ENCODE measurements at places on chromosomes 4 and X.

GRCh38 chr4:910366-911091 is 21.6 kb downstream of the GAK start:
- DNase-seq: no peak

- no peak for DNase-seq
Observed at GRCh38 chrX:119775517-119776238, 15.8 kb downstream of the RPL39 start.

DNA sequence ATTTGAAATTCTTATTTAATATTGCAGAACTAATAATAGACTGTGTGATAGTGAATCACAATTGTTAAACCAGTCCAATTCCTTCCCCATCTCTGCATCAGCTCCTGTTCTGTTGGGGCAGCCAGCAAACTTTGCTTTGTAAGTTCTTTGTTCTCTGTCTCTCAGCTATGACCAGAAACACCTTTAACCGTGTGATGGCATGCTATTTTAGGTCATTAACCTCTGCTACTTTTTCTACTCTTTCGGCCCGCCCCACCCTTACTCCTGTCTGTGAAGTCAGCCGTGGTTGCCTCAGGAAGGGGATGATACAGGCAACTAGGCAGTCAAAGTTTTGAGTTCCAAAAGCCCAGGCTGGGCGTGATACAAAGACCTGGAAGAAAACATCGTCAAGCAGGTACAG is 51.3 kb upstream of the EGFL6 start:
- DNase-seq: no peak

- no peak for DNase-seq
Observed at GRCh38 chr4:168999809-169000208, 10.2 kb downstream of the CBR4 start.

DNA sequence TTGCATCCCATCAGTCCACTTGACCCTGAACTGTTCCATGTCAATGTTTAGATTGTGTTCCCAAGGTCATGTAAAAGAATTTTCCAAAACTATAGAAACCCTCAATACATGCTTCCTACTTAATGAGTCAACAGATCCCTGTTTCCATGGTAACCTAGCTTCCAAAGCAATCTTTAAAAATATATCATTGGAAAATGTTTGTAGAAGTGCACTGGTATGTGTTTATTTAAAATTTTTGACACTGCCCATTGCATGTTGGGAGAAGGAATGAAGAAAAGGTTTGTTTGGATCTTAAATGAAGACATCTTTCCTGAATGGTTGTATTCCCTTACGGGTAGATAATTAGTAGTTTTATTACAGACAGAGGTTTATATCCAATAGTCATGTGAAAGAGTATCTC is 345.3 kb downstream of the GABRG1 start:
- no peak for DNase-seq

- DNase-seq: no peak
Observed at GRCh38 chrX:37757082-37757481, 22.8 kb upstream of the CYBB start.

GRCh38 chr4:76354517-76355473 is 48.3 kb downstream of the STBD1 start:
- no peak for DNase-seq

DNA sequence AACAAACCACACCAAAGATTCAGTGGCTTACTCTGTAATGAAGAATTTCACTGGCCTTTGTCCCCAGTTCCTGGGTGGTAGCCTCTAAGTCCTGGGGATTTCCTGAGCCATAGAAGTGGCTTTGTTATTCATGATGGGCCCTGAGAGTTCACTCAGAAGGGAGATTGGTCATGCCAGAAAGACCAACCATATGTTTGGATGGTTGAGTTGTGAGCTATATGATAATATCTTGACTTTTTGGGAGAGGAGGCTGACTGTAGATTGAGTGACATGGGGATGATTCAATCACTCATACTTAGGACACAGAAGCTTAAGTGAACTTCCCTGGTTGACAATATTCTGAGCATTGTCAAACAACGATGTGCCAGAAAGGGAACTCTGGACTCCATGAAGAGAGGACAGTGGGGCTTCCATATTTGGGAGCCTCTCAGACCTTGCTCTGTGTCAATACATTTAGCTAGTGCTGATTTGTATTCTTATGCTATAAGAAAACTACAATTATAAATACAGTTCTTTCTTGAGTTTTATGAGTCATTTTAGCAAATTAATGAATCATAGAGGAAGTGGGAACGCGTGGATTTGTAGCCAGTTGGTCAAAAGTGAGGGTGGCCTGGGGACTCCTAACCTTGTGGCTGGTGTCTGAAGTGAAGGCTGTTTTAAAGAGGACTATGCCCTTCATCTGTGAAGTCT is 392.0 kb downstream of the GBA3 start:
- DNase-seq: no peak

GRCh38 chr4:44675366-44675765 is 2.9 kb upstream of the GUF1 start:
- DNase-seq: no peak

DNA sequence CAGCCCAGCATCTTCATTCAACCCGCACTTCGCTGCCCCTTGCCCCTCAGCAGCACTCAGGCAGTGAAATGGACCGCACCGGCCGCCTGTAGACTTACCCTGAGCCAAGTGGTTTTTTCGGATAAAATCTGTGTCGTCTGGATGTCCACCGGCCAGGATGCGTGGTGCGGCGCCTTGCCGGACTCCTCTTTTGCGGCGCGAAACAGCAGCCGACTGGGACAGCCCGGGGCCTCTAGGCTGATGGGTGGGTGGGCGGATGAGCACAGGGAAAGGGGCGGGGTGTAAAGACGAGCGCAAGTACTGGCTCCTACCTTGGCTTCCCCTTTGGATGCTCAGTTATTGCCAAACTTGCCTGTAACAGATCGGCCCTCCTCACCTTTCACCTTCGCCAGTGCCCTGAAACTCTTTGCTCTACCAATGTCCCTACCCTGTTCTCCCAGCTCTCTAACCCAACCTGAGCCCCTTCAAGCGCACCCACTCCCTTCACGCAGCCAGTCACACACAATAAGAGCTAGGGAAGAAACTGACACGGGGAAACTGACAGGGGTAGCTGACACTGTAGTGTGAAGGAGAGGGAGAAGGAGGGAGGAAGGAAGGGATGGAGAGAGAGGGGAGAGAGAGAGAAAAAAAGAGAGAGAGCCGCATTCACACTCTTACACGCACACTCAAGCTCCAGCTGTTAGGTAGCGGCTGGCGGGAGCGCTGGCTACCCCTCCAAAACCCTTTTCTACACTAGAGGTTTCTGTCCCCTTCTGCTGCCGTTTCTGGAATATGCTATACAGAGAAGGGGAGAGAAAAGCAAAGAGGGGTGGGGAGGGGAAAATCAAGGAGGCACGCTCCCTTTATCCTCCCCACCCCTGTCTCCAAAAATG is 559 bp downstream of the TRPC5 start:
- DNase-seq: no peak

DNA sequence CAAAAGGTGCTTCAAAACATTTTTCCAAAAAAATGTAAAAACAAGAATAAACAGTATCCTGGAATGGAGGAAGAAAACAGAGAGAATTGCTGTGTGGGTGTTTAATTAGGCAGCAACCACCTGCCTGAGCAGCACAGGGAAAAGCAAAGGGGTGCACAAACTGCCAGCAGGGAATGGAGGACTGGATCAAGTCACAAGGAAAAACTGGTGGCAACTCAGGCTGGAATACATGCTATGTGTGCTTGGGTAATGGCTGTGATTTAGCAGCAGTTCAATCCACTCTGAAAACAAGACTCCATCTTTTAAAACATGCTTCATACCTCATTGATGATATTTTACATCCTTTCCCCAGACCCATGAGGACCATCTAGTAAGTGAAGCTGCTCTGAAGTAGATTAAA is 179.5 kb downstream of the HS6ST2 start:
- DNase-seq: no peak

- DNase-seq: no peak
Observed at GRCh38 chr4:172412851-172413580, 599.8 kb downstream of the GALNTL6 start.

DNA sequence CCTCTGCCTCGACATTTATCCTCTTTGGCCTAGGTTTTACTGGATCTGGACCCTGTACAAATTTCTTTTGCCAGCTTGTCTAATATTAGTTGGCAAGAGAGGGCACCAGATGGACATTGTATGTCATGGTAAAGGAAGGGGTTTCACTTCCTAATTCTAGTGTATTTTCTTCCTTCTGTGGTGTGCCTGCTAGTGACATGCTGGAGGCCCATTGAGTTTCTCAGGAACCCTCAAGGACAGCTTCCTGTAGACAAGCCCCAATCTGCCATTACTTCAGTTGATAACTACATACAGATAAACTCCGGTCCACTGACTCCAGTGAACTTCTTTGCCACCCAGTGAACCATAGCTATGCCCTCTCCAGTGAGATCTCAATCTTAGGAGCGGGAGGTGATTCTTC is 116.9 kb downstream of the STPG2 start:
- no peak for DNase-seq

- DNase-seq: no peak
Observed at GRCh38 chr4:143215873-143216272, 31.2 kb downstream of the USP38 start.

- no peak for DNase-seq
Observed at GRCh38 chr4:81526706-81527105, 55.0 kb upstream of the RASGEF1B start.

DNA sequence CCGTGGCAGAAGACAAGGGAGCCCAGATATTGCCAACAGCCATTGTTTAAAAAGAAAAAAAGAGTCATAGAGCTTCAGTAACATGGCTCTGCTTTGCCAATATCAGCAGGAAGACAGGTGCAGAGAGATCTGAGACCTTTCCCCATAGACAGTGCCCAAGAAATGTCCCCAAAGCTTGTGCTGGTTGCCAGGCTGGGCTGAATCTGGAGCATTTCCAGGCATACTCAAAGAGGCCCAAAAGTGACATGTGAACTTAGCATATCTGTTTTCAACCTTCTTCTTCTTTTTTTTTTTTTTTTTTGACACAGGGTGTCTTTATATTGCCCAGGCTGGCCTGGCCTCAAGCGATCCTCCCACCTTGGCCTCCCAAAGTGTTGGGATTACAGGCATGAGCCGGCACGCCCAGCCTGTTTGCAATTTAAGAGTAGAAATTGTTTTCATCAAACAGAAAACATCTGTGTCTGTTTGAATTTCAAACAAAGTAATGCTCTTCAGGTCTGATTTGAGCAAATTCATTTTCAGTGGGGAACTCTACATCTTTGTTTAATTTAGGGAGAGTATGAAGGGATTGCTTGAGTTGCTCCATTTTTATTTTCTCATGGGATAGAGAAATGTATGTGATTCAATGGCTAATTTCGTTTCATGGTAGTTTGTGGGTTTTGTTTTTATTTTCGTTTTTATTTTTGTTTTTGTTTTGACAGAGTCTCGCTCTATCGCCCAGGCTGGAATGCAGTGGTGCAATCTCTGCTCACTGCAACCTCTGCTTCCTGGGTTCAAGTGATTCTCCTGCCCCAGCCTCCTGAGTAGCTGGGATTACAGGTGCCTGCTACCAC is 56.6 kb upstream of the RBM47 start:
- no peak for DNase-seq

GRCh38 chrX:69616457-69617203 is 717 bp downstream of the EDA start:
- no peak for DNase-seq

GRCh38 chrX:7904562-7904961 is 22.7 kb downstream of the PNPLA4 start:
- DNase-seq: no peak

GRCh38 chrX:154369449-154370299 is 4.8 kb downstream of the FLNA start:
- peak; percentile 49 for DNase-seq

- DNase-seq: peak; percentile 27
Observed at GRCh38 chr4:25180524-25181131, 20.4 kb upstream of the SEPSECS start.

- no peak for DNase-seq
Observed at GRCh38 chr4:179709961-179710624, 2267.9 kb upstream of the AGA start.

DNA sequence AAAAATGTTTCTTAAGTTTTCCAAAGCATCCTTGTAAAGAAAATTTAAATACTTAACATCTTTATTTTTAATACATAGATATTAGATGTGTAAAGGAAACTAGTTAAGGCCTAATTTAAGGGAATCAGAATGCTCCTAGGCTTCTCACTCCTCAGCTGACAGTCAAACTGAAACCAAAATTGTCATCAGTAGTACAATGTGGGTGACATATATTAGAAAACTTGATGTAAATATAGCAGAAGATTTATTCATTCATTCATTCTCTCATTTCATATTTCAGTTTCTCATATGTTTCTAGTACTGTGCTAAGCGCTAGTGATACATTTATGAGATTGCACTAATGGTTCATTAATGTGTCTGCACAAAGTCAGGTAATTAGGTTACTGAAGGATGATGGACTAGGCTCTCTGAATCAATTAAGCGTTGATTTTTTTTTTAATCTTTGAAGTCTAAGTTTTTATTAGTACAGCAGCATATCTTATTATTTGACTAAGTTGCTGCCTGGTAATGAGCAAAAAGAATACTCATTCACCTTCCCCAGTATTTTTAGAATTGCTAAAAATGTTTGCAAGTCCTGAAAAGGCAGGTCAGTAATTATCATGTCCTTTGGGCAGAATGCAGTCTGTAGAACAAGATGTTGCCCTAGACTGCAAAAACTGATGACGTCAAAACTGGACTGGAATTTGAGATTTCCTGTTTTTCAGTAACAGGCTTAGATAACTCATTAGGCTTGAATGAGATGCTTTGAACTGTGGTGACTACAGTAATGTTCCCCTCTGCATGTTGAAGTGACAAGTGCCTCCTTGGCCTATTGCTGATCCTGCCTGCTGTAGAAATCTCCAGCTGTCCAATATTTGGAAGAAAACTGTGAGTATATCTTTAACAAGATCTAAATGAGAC is 128.7 kb downstream of the ARHGAP24 start:
- no peak for DNase-seq

GRCh38 chr4:124777007-124777406 is 64.5 kb upstream of the ANKRD50 start:
- DNase-seq: no peak

DNA sequence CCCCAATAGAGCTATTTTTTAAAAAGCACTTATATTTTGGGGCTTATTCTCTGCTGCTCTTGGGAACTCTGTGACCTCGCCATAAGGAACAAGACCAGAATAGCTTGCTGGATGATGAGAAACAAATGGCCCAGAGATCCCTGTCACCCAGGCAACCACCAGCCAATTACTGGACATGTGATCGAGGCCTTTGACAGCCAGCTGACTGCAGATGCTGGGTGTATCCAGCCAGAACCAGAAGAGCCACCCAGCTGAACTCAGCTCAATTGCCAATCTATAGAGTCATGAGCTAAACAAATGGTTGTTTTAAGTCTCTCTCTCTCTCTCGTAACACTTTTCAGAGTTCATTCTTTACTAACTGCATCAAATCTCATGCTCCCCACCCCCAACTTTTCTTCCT is 24.4 kb upstream of the CITED1 start:
- DNase-seq: no peak

DNA sequence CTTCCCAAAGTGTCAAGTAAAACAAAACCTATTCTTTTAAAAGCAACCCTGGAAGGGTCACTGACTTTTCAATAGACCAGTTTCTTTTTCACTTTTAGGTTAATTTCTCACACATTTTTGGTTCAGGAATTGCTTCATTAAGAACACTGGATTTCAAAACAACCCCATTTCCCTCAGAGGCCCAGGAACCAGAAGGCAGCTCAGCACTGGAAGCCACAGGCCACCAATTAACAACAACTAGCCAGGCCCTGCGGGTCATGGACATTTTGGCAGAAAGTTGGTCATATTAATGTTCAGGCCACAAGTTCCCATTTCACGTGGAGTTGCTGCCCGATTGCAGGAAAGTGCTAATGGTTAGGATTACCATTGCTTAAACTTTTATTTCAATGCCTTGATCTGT is 39.8 kb downstream of the HAND2 start:
- DNase-seq: no peak

- no peak for DNase-seq
Observed at GRCh38 chrX:68571610-68572311, 72.9 kb downstream of the YIPF6 start.

All from stimulated activated CD4-positive, alpha-beta T cell treated with anti-CD3 and anti-CD28 coated beads, Interleukin-15, amount 100 ng/mL, for 48 hours (primary cell).